ENCODE measurements at places on chromosomes 16 and 17.

DNA sequence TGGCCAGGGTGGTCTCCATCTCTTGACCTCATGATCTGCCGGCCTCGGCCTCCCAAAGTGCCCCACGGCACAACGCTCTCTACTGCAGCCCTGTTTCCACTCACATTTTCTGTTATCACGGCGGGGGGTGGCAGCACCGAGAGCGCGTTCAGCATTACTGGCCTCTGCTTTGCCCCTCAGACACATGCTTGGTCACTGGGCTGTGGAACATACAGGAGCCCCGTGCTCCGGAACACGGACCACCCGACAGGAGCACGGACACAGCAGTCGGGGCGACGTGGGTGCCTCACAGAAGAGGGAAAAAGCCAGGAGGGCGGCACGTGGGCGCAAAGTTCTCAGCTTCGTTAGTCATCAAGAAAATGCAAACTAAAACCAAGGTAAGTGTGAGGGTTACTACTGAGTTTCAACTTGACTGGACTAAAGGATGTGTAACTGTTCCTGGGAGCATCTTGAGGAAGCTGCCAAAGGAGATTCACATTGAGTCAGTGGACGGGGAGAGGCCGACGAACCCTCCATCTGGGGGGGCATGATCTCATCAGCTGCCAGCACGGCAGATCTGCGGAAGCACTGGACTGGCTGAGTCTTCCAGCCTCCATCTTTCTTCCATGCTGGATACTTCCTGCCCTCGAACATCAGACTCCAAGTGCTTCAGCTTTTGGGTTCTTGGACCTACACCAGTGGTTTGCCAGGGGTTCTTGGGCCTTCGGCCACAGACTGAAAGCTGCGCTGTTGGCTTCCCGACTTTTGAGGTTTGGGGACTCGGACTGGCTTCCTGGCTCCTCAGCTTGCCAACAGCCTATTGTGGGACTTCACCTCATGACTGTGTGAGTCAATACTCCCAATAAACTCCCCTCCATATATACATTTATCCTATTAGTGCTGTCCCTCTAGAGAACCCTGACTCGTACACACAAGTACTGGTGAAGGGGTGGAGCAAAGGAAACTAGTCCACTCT, 106.8 kb downstream of the ZNF778 start:
- no peak for DNase-seq

GRCh38 chr17:45146166-45146565, 2.1 kb upstream of the HEXIM1 start:
- no peak for DNase-seq

- no peak for DNase-seq
Observed at GRCh38 chr17:11503308-11504035, 94.8 kb upstream of the DNAH9 start.

GRCh38 chr16:56814537-56815432, 50.2 kb upstream of the SLC12A3 start:
- no peak for DNase-seq

- DNase-seq: no peak
Observed at GRCh38 chr17:17595755-17596154, 4.2 kb upstream of the PEMT start.
